Kidney (tissue), 22 donors: ENCODE measurements at places on chromosomes 2 and 18.

DNA sequence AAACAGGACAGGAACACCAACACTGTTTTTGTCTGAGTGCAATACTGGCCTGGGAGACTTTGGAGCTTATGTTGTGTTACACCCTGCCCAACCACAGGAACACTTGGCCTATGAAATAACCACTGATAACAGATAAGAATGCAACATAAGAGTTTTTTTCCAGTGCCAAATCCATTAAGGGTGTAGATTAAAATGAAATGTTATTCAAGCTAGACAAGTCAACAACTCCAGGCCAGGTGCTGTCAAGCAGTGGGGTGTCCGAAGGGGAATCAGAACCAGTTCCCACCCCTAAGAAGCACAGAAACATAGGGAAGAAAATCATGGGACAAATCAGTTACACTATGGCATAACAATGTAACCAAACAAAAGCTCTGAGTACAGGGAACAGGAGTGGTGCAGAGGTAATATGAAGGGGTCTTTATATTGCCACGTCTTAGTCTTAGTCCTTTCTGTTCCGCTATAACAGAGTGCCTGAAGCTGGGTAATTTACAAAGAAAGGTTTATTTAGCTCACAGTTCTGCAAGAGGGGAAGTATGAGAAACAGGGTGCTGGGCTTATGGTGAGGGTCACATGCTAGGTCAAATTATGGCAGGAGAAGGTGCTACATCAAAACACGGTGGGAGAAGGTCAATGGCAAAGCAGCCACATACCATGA, 3.8 kb downstream of the AFG3L2 start:
- DNase-seq: no peak

GRCh38 chr18:59540346-59540745, 156.9 kb downstream of the CCBE1 start:
- DNase-seq: no peak

- DNase-seq: no peak
Measured at GRCh38 chr18:57085371-57085770, 61.5 kb upstream of the BOD1L2 start.

- no peak for DNase-seq
Measured at GRCh38 chr2:120393456-120393855, 47.5 kb downstream of the INHBB start.

DNA sequence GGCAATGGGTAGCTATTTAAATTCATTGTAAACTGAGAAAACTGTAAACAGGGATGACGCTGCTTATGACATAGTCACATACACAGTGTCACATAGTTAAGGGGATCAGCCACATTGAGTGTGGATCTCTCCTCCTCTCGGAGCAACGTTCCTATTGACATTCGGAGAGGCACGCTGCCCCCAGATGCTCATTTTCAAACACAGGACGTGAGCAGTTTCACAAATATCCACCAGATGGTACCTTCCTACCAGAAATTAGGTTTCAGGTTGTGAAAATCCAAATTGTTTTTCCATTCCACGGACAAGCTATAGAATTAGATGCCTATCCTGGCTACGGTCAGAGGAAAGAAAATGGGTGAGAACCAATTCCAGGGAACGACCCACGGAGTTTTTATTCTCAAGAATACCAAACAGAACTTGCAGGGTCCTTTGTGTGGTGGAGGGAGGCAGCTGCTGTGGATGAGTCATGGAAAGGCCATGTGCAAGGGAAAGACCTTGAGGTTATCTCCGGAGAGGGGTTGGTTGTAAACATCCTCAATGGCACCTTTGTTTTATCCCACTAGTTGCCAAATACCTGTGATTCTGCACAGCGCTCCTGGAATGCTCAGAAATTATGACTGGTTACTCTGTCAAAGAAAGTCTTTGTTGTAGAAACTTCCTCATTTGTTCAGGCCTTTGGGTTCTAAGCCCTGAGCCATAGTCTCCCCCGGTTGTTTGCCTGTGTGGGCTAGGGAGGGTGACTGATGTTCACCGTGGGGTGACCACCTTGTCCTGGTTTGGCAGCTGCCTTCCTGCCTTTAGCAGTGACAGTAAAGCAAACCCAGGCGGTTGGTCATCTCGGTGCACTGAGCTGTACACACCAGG, 88.0 kb downstream of the ACTR3 start:
- DNase-seq: peak; percentile 84

- DNase-seq: peak; percentile 8
Measured at GRCh38 chr18:46337271-46337670, 233.1 kb downstream of the HAUS1 start.

GRCh38 chr18:27005589-27005988, 140.1 kb upstream of the AQP4 start:
- DNase-seq: peak; percentile 28

DNA sequence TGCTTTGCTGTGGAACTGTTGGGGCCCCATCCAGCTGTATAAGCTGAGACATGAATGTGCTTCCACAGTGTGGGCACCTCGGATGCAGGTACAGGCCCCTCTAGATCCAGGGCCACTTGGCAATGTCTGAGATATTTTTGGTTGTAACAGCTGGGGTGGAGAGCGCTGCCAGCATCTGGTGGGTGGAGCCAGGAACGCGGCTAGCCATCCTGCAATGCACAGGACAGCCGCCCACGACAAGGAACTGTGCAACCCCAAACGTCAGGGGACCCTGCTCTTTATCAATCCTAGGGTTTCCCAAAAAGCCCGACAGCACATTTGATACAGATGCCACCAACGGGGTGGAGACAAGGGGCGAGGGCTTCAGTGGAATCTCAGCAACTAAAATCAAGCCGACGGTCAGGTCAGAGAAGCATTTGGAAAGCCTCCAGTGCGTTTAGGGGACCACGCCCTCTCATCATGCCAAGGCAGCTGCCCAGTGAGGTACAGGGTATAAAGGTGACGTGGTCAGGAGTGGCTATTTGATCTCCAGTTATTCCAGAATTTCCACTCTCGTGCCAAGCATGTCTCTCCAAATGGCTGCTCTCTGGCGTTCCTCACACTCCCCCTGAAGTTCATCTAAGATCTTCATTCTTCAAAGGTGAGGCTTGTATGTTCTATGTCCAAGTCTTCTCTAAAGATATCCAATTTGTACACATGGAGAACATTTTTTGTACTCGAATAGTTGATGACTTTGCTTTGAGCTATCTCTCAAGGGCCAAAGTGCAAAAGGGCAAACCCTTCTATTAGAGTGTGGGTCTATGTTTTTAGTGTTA, 55.7 kb downstream of the LRRFIP1 start:
- DNase-seq: no peak

DNA sequence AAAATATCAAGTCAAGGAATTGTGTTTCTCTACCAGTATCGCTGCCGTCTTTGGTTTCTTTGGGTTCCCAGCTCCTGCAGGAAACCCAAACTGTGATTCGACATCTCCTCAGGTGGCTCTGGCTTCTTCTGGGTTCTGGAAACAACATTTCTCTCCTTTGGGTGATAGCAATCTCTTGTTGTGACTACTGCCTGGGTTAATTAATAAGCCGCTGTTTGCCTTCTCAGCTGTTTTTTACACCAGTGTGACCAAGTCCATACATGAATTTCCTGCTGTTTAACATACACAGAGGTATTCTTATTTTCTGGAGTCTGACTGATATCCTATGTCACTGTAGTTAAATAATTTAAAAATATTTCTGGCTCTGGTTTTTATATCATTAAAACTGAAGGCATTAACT, 112.5 kb upstream of the DCC start:
- DNase-seq: peak; percentile 37

DNA sequence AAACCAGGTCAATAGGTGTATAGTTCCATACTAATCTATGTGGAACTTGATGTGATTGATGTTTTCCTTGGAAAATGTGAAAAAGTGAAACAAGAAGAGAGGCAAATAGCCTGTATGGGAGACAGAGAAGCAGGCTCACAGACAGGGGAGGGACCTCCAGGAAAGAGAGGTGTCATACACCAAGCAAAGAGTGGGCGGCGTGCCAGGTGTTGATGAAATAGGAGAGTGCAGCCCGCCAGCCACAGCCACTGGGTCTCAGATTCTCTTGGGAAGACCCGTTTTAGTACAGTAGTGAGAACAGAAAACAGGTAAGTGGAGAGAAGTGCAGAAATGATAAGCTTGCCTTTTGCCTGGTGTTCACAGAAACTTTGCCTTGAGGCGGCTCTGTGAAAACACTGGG, 301.9 kb downstream of the ZNF407 start:
- DNase-seq: no peak

- no peak for DNase-seq
Measured at GRCh38 chr2:240136671-240137292, 677 bp upstream of the COPS9 start.
